CD4-positive, alpha-beta T cell treated with Interleukin-2 at 100 ng/mL for 4 hours (primary cell): ENCODE measurements at places on chromosomes 2 and 18.

GRCh38 chr2:219402665-219403515 is 15.2 kb upstream of the DNPEP start:
- DNase-seq = peak; percentile 71

DNA sequence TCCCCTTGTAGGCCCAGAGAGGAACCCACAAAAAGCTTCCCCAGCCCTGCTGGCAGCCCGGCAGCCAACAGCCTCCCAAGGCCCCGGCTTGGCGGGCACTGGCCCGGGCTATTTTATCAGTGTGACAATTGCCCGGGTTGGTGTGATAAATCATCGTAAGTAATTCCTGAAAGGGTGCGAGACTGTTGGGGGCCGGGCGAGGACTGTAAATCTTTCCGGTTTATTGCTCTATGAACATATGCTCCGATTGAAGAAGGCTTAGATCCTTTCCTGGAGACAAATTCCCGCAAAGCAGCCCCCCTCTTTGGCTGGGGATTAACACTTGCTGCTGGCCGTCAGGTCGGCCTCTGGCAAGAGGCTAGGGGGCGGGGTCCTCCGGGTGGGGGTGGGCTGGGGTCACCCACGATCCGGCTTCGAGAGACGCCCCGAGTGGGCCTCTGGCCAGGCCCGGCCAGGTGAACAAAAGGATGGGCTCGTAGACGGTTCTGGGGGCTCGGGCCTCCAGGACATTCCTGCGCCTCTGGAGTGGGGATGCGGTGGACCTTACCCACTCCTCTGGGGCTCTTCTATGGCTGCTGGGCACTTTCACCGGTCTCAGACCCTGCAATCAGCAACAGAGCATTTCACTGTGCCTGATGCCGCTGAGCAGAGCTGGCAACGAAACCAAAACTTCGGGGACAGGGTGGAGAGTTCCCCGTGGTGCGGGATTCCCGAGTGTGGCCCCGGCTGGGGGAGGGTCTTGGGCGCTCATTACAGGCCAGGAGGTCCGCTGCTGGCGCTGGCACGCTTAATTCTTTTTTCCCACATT is 2.0 kb downstream of the HOXD3 start:
- DNase-seq = no peak

GRCh38 chr2:168277276-168277675 is 29.9 kb upstream of the STK39 start:
- DNase-seq = no peak

GRCh38 chr2:154400563-154401290 is 297.8 kb upstream of the KCNJ3 start:
- DNase-seq = no peak

DNA sequence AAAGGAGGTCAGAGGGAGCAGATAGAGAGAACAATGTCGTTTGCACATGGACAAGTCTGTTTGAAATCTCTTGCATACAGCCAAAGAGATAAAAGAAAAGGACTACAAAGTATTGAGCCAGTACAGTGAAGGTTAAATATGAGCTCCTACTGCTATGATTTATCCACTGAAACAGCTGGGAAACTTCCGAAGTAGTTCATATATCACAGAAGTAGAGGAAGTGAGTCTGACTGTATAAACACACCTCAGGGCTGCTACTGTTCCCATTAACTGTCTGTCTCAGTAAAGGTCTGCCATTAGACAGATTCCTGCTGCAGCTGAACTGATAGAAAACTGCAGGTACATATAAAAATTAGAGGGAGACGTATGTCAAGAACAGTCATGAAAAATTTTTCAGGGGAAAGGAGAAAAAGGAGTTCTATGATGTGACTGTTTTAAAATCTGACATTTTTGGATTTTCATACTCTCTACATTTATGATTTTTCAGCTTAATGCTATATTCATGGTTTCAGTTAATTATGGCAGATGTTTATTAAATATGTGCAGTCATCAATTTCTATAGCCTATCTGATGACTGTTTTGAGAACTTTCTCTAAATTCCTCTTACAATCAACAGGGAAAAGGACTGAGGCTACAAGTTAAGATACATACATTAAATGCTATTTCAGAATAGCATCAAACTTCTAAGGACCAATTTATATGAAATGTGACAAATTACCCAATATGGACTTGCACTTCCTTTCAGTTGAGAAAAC is 364.7 kb downstream of the ERBB4 start:
- no peak for DNase-seq

- no peak for DNase-seq
These were observed 14.0 kb upstream of the CAVIN2 start for GRCh38 chr2:191860760-191861466.

DNA sequence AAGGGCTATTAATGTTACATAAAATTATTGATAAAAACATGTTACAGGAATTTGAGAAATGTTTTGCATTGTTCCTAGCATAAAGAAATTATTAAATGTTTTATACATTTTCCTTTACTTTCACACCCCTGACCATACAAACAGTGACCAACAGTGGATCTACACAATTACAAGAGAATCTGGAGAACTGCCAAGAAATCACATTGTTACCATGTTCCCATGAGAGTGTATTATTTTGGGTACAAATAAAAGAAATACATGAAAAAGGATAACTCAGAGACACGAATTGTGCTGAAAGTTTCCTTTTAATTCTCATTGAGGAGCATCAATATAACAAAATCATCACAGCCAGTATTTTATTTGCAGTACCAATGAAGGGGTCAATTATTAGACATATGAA is 150.1 kb downstream of the WDPCP start:
- DNase-seq = no peak

GRCh38 chr2:191158747-191159146 is 8.0 kb upstream of the STAT4 start:
- no peak for DNase-seq

DNA sequence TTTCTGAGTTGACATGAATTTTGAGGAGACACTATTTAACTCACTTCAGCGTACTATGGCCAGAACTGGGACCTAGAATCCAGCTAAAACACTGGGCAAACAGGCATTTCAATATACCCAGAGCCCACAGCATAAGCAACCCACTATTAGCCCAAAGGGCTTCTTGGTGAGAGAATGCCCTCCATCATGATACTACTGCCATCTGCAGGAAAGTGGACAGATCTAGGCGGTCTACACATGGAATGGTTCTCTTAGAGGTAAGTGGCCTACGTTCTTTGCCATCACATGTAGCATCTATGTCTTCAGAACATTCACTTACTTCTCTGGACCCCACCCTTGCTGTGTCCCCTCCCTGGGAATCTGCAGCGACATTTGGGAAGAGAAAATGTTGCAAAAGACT is 181.3 kb upstream of the LINC00305 start:
- DNase-seq = no peak

DNA sequence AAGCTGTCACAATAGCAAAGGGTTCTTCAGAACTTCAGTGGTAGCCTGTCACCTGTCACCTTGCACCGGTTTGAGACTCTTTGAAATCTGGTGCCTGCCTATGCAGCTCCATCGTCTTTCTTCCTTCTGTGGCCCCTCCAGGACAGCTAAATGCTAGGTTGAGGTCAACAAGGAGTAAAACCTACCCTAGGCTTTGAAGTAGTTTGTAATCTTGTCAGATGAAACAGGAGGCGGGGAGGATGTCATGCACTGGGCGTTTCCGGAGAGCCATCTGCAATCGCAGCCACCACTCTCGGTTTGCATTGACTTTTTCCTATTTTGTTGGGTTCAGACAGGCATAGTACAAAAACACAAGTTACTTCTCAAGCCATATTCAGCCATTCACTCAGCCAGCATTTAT is 116.7 kb downstream of the LPIN1 start:
- peak; percentile 2 for DNase-seq

- DNase-seq = no peak
These were observed 1.2 kb upstream of the PER2 start for GRCh38 chr2:238289574-238289973.

GRCh38 chr18:12943215-12943614 is 4.6 kb upstream of the SEH1L start:
- DNase-seq = no peak

GRCh38 chr2:105822186-105822585 is 77.5 kb downstream of the NCK2 start:
- DNase-seq = no peak

DNA sequence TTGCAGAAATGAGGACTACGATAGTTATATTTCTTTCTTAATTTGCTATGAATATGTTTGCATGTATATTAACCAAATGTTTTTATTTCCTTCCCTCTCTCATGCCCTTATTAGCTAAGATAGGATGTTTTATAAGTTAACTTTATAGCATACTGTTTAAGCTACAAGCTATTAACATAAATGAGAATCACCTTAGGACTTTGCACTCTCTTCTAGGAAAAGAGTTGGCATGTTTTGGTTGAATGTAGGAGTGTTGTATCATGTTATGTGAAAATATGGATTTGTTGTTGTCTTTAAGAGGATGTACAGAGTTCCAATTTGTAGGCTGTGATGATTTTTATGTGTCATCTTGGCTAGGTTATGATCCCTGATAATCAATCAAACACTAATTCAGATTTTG is 467.4 kb upstream of the SETBP1 start:
- no peak for DNase-seq

- DNase-seq = no peak
These were observed 66.6 kb downstream of the CTIF start for GRCh38 chr18:48605408-48605845.

DNA sequence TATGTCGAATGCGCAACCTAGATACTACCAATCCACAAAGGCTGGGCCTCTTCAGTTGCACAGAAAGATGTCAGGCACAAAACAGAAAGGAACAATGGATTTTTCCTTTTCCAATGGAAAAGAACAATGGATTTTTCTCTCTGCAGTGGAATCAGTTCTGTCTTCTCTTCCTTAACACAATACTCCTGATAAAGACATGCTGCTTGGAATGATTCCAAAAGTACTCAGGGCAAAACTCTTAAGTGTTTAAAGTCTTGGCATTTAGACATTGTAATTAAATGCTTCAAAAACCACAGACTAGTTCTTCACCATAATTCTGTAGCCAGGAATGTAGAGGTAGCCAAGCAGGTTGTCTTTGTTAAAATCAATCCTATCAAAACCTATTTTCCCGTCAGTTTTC is 46.7 kb upstream of the FLACC1 start:
- DNase-seq = no peak

- DNase-seq = no peak
These were observed 125.1 kb upstream of the HAAO start for GRCh38 chr2:42917425-42917927.

DNA sequence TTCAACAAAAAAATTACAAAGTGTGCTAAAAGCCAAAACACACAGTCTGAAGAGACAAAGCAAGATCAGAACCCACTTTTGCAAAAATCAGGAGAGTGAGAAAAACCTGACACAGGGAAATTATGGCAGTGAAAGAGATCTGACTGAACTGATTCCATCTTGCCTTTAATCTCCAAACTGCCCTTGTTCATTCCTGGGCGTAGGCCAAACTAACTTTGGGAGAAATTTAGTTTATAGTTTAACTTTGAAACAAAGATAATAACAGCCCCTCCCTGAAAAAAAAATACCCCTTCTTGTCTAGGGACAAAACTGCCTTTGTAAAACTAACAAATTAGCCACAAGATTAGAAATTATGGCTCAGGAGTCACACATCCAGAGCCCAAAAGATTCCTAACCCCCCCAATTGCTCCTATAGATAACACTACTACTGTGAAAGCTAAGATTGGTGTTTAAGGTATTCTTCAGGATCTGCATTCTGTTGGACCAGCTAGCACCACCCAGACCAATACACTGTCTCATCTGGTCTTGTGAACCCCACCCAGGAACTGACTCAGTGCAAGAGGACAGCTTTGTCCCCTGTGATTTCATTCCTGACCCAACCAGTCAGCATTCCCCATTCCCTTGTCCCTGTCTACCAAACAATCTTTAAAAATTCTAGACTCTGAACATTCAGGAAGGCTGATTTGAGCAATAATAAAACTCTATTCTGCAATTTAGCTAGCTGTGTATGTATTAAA is 226.1 kb upstream of the SH3BP4 start:
- DNase-seq = no peak

GRCh38 chr2:159153463-159153862 is 133.0 kb downstream of the WDSUB1 start:
- DNase-seq = no peak

- DNase-seq = no peak
These were observed 323.0 kb downstream of the FBXO15 start for GRCh38 chr18:73824671-73825070.

GRCh38 chr2:72010647-72011369 is 136.9 kb downstream of the CYP26B1 start:
- no peak for DNase-seq

- DNase-seq = peak; percentile 44
These were observed 1.1 kb upstream of the PPP3R1 start for GRCh38 chr2:68253219-68254068.
